HS-5 (cell line): ENCODE measurements at places on chromosomes 2 and 18.

DNA sequence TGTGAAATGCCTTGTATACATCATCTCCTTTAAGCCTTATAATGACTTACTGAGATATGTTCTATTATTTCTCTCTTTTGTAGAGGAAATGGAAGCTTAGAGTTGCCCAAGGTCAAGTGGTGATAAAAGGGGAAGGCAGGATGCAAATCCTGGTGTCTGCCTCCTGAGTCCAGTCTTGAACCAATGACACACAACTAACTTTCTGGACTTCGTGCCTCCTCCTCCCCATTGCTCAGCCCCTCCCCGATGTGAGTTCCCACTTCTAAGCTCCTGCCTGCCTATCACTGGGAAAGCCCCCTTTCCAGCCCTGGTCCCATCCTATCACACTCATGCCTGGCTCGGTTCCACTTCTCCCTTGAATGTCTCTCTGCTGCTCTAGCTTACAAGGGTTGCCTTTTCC is 6.9 kb upstream of the CTIF start:
- no peak for DNase-seq

DNA sequence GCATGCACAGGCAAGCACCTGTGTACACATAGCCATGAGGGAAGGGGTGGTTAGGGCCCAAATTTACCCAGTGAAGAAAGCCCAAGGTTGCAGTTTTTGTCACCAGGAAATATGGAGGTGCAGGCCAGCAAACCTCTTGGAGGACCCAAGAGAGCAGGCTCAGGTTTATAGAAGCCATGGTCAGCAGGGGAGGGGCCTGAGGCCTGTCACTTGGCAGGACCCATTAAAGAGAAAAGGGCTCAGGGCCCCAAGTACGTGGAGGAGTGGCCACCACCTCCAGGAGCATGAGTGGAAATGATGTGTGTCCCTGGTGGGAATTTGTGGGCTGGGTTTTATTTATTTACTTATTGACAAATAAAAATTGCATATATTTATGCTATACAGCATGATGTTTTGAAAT is 192.9 kb downstream of the HAUS1 start:
- DNase-seq: no peak

DNA sequence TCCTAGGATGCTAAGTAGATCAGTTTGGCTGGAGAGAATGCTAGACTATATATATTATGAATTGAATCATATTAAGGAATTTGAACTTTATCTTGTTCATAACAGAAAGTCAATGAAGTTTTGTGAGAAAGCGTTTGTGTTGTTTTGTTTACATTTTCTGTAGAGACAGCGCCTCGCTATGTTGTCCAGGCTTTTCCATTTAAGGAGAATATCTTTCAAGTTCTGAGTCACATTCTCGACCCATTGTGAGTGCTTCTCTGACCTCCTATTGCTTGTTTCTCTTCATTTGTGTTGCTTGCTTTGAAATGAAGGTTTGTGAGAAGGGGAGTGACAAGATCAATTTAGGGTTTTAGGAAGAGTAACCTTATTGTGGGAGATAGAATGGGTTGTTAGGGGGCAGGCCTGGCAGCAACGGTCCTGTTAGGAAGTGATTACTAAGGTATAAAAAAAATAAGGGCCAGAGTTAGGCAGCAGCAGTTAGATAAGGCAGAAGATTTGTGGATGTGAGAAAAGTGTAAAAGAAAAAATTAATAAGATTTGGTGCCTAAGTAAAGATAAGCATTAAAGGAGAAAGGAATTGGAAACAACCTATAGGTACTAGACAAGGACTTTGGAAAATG is 47.6 kb upstream of the ACVR1 start:
- DNase-seq: no peak

DNA sequence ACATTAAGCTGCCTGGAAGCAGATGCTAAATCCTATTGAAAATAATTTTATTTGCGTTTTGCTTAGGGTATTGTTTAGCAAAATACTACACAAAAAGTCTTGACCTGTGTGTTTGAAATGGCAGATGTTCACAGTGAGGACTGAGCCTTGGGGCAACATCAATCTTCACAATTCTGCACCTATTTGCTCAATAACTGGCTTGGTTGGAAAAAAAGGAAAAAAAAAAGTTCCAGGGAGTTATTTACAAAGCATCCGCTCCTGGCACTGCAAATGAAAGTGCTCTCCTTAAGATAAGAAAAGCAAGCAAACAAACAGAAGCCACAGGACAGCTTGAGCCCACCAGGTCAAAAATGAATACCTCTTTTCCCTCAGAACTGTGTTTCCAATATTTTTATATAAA is 77.7 kb downstream of the MAP2 start:
- no peak for DNase-seq
